ENCODE measurements at places on chromosomes 1 and 21.
A peak's percentile ranks its signal among the peaks of the same experiment; 100 is the strongest.

DNA sequence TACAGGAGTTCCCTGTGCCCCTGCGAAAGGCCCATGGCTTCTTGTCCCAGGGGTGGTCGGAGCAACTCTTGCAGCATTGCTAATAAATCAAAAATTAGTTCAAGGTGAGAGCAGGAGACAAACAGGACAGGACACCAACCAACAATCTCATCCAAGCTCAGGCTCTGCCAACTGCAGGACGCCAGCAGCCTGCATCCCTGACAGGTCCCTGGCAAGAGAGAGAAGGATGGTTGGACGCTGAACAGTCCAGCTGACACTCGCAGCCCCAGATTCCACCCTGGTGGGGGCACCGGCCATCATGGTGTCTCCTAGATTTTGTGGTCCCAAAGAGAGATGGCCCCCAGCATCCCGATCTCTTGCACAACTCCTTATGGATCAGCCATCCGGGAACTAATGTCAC, 142.1 kb upstream of the VAMP3 start:
- ATAC-seq = no peak

DNA sequence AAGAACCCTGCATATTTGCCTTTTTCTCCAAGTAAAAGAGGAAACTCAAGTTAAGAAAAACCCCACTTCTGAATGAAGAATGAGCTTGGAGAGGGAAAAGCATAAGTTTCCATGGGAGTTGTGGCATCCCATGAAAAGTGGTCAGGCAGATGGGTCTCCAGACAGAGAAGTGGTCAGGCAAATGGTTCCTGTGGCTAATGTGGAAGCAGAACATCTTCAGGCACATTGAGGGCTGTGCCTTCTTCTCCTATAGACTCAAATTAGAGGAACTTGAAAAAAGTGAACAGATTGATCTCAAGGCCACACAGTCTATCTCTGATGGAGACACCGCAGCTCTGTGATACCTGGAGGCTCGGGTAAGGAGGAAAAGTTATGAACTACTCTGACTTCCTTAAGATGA, 55.7 kb upstream of the KIRREL1 start:
- no peak for ATAC-seq

GRCh38 chr1:37930246-37931101, 16.4 kb downstream of the INPP5B start:
- peak; percentile 56 for ATAC-seq

- no peak for ATAC-seq
These were observed 22.5 kb downstream of the ERRFI1 start for GRCh38 chr1:8003438-8004112.

DNA sequence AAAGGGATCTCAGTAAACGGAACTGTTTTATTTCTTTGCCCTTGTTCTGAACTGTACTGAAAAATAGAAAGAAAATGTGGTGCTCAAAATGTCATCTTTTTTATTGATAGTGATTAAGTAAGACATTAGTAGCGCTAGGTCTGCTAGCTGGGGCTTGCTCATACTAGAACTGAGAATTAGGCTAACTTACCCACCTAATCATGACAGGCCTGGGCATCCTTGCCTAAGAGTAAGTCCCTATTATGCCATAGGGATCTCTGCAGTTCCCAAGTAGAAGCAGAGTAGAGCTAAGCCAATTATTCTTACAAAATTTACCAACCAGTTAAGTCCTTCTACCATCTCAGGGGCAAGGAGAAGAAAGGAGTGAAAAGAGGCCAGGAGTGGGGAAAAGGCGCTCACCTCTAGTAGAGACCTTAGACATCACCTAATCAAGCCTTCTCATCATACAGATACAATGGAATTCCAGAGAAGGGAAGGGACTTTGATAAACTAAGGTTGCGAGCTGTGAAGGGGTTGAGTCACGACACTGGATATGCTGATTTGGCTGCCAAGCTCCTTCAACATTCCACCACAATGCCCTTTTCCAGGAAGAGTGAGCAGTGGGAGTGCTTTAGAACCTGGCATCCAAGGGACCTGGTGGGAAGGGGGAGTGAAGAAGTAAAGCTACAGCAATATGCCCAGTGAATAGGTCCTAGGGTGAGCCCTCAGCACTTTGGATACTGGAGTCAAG, 27.7 kb upstream of the RPTN start:
- ATAC-seq = no peak

DNA sequence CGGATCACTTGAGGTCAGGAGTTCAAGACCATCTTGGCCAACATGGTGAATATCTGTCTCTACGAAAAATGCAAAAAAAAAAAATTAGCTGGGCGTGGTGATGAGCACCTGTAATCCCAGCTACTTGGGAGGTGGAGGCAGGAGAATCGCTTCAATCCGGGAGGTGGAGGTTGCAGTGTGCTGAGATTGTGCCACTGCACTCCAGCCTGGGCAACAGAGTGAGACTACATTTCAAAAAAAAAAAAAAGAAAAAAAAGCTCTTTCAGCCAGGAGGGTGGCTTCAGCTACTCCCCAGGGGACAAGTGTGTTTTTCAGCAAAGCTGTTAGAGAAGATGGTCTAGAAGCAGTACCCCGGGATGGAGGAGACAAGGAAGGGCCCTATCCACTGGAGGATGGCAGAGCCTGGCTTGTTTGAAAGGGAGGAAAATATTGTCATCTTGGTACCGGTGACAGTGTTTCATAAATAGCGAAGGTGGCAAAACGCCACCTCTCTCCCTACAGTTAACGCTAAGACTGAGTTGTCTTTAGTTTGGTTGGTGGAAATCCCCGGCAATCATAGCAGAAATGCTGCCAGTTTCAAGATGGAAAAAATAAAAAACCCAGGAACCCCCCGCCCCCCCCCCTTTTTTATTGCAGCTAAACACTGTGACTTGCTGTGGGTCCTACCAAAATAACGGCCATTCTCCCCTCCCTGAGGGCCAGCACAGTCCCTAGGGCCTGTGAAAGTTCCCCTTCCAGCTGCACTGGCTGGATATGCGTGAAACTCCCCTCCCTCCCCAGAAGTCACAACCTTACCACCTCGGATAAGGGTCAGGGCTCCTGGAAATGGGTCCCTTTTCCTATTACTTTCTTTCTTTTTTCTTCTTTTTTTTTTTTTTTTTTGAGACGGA, 3.5 kb downstream of the PIK3CD start:
- ATAC-seq = peak; percentile 69

DNA sequence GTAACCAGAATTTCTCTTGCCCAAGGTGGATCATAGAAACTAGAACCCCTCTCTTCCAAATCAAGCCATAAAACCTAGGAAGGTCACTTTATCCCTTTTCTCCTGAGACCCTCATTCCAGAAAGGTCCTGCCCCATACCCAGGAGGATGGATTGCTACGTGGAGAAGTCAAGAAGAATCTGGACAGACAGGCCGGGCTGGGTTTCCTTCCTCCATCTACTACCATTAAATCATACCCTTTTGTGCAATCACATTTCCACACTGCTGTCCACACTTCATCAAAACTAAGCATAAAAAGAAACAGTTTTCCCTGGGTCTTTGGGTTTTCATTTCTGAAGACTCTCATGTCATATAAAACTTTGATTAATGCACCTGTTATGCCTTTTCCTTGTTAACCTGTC, 65.4 kb downstream of the C21orf91 start:
- ATAC-seq = no peak

DNA sequence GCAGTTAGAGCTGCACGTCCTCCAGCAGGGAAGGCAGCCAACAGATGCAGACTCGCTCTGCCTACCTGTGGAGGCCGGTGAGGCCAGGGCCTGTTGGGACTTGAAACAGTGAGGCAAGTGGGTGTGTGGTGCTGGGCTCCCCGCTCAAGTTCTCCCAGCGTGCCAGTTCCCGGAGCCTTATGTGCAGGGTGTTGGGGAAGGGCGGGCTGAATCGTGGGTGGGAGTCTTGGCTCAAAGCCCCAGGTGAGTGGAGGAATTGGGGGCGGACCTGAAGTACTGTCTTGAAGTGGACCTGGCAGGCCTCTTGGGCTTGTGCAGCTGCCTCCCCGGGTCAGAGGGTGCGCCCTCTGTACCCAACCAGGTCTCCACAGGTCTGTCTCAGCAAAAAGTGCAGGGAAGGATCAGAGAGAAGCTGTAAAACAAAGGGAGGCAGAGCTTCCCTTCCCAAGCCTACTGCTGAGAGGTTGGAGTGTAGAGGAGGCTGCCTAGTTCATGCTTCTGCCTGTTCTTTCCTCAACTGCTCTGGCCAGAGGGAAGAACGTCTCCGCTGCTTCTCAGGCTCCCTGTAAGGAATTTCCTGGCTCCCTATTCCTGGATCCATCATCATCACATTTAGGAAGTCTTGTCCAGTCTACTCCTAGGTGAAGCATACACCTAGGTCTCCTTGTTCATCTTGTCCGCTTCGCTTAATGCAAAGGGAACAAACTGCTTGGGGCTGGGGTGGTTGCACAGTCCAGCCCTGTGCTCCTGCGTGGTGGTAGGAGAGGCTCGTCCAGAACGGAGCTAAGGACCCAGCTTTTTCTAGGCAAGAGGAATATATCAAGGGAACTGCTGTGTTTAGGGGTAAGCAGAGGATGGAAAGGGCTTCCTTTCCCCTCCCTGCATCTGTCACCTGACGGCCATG, 14.9 kb downstream of the UTP11 start:
- ATAC-seq = no peak

GRCh38 chr1:13804240-13804633, 104.2 kb downstream of the PRDM2 start:
- no peak for ATAC-seq

- peak; percentile 6 for ATAC-seq
These were observed 20.7 kb downstream of the C1QB start for GRCh38 chr1:22673486-22674409.
